ENCODE measurements at places on chromosomes 7 and 10. TPM values are rescaled to one million over a fixed set of nuclear protein-coding genes. Genes with fewer than 3 reads are reported as not detected.

The ENKUR gene
- total RNA-seq, result under 0.01 TPM

The VPS37D gene
- 1.1 TPM for total RNA-seq

The CUL2 gene
- total RNA-seq, result 29.7 TPM

The UCN3 gene
- total RNA-seq, result not detected

The ITPRID1 gene
- total RNA-seq, result not detected

The PCLO gene
- total RNA-seq, result 3.8 TPM

The FOXP2 gene
- total RNA-seq, result not detected

The STOX1 gene
- 0.17 TPM for total RNA-seq

The FBXL13 gene
- 1.3 TPM for total RNA-seq

The HERPUD2 gene
- total RNA-seq, result 42.2 TPM

The SLC4A2 gene
- 46.5 TPM for total RNA-seq

The PNLIPRP3 gene
- 98.2 TPM for total RNA-seq
